AG10803 (cell line): ENCODE measurements at places on chromosomes 5 and 9.

GRCh38 chr9:105157171-105157583, 87.3 kb upstream of the SLC44A1 start:
- peak; percentile 90 for DNase-seq

GRCh38 chr5:118311103-118311819, 677.1 kb downstream of the DTWD2 start:
- no peak for DNase-seq

DNA sequence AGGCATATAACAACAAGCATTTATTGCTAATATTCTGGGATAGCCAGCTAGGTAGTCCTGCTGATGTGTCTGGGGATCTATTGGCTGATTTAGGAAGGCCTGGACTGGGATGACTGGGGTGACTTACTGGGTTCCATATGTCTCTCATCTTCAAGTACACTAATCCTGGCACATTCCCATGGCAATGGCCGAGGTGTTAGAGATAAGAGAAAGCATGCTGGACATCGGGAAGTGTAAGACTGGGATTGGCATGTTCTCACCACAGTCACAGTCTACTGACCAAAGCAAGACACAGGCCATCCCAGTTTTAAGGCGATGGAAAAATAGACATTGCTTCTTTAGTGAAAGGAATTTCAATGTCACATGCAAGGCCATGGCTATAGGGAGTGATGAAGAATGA, 29.7 kb downstream of the F2R start:
- DNase-seq, result no peak

DNA sequence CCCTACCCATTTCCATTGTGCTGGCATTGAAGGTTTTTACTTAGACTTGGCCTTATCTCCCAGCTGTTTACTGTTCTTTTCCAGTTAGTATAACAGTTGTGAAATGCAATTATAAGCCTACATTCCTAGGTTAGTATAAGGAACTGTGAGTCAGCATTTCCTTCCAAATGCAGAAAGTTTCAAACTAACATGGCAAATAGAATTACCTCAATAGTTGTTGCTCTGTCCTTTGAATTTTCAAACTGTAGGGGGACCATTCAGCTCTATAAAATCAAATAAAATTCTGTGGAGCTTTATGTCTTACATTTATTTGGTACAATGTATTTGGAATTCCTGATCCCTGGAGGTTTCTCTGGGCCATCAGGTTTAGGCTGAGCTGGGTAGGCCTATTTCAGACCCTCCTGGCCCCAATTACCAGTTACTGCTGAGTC, 47.2 kb downstream of the ARHGEF28 start:
- peak; percentile 85 for DNase-seq

- no peak for DNase-seq
Observed at GRCh38 chr9:83413367-83413766, 124.8 kb downstream of the FRMD3 start.

GRCh38 chr9:33375841-33376321, 26.5 kb downstream of the AQP7 start:
- DNase-seq, result no peak

DNA sequence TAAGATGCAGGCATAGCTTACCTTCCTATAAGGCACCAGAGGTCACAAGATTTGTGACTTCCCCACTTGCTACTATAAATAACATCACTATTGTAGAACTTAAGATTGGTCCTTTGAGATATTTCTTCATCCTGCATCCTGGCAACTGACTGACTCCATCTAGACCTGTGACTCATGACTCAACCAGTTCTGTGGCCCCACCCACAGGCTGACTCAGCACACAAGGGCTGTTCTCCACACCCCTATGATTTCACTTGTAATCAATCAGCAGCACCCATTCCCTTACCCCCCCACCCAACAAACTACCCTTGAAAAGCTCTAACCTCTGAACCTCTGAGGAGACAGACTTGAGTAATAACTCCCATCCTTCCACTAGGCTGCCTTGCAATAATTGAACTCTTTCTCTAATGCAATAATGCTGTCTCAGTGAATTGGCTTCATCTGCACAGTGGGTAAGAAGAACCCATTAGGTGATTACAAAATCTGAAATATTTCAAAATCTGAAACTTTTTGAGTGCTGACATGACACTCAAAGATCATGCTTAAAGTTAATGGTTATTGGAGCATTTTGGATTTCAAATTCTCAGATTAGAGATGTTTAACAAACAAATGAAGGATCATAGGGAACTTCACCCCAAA, 296.7 kb downstream of the ARL15 start:
- peak; percentile 91 for DNase-seq

DNA sequence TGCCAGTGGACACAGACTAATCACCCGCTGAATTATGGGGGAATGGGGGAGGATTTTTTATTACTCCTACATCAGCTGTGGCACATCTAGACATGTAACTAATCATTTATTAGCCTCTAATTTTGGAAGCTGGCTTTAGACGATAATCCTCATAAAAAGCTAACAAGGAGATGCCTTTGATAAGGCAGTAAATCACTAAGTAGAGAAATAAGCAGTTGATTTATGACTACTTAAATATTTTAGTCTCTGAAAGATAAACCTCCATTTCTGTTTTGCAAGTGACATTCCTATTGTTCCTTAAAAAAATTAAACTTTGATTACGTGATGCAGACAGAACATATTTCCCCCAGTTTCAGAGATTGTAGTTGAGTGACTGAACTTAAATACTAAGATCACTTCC, 206.4 kb upstream of the CDKN2B start:
- no peak for DNase-seq

GRCh38 chr5:62691946-62692345, 113.3 kb downstream of the LRRC70 start:
- no peak for DNase-seq

DNA sequence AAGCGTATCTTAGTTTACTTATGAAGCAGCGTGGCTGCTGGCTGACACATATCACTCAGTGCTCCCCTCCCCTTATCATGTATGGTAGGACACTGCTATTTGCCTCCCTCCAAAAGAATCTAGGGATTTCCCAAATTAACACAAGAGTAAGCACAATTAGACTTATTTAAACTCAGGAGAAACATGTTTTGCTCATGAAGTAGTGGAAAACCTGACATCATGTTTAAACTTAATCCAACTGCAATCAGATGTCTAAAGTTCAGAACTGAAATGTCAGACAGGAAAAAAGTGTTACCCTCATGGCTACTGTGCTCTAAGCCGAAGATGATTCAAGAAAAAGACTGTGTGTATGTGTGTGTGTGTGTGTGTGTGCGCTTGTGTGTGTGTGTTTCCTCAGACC, 324.1 kb upstream of the TNC start:
- DNase-seq, result peak; percentile 58

GRCh38 chr5:96388176-96388575, 44.9 kb downstream of the PCSK1 start:
- DNase-seq, result peak; percentile 9

DNA sequence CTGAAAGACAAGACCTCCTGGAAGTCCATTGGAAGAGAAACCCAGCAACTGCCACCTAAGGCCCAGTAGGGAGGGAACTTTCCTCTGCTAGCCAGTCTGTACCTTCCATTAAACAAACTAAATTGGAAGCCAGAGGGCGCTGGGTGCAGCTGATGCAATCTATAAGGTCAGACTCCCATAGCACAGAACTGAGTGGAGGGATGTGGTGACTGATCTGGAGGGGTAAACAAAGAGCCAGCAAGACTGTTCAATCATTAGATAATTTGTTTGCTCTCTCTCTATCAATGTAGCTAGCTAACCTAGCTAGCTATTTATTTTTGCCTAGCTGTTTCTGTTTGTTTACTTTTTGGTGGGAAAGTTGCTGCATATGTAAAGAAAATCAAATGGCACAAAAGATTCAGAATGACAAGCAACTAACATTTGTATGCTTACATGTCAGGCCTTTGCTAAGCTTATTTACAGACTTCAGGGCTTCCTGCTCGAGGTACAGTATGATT, 291.8 kb upstream of the DAB2 start:
- DNase-seq, result peak; percentile 44

- peak; percentile 96 for DNase-seq
Observed at GRCh38 chr9:120583958-120584369, 4.0 kb upstream of the CDK5RAP2 start.

GRCh38 chr5:170860818-170861666, 776 bp upstream of the RANBP17 start:
- no peak for DNase-seq

DNA sequence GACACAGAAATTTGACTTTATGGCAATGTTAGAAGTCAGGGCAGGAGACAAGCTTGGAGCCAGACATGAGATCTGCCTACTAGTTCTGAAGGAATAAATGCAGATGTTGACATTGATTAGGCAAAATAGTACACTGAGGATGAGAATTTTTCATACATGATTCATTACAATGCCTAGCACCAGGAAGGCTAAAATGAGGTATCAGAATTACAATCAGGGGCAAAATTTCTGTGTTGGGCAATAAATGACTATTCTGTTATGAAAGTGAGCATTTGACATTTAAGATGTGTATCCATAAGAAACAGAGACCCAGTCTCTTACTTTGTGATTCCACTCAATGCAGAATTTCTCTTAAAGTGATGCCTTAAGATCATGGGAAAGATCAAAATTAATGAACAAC, 92.4 kb upstream of the CDH10 start:
- no peak for DNase-seq

DNA sequence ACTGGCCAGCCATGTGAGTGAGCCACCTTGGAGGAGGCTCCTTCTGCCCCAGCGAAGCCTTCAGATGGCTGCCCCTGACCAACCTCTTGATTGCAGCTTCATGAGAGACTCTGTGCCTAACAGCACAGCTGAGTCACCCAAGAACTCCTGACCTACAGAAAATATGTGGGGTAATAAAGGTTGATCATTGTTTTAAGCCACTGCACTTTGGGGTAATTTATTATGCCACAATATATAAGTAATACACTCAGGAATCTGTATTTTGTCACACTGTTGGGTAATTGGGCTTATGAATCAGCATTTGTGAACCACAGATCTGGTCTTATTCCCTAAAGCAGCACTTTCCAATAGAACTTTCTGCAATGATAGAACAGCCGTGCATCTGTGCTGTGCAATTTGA, 24.4 kb upstream of the VDAC1 start:
- DNase-seq, result peak; percentile 99

DNA sequence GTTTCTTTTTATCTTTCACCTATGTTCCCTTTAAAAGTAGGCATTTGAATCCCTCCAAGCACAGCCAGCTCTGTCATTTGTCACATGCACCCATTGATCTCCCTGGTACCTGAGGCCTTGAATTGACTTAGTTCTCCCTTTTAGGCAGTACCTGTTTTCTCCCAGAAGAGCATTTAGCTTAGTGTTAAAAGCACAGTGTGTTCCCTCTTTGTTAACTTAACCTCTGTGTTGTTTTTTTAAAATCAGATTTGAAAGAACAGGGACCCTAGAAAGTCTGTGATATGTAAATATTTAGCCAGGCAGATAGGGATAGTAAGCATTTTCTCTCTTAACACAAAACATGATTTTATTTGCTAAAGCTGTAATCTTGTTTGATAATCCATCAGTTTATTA, 113.8 kb upstream of the SPATA31D4 start:
- DNase-seq, result no peak

DNA sequence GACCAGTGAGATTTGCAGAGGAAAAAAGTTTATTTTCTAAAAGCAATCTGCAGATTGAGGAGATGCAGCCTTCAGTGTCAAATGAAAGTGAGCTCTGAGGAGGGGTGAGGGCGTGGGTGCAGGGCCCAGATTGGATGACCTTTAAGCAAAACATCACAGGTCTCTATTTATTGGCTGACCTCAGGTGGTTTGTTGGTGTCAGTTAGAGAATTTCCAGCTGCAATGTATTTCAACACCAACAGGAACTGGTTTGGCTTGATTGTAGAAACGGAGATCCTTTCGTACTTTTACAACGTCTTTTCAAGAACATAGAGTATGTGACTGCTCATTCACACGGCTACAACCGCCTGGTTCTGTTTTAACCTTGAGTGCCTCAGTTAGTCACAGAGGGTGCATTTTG, 1069.1 kb downstream of the EFNA5 start:
- DNase-seq, result no peak

GRCh38 chr9:79600466-79600865, 28.7 kb downstream of the TLE4 start:
- DNase-seq, result no peak

- DNase-seq, result no peak
Observed at GRCh38 chr9:16043756-16044578, 491.1 kb downstream of the CCDC171 start.

- peak; percentile 86 for DNase-seq
Observed at GRCh38 chr9:18720691-18721090, 246.7 kb downstream of the ADAMTSL1 start.

DNA sequence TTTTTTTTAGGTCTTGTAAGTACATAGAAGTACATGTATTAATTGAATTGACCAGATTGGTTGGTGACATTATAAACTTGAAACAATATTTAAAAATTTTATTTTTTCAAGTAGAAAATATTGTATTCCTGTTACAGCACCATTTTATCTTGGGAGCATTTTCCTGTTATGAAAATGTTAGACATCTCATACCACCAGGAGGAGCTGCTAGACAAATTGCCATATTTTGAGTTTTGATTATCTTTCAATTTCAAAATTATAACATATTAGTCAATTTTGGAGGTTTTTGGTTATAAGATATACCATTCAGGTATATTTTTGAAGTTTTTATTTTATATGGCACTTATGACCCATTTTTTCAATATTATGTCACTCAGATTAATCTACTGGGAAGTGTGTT, 84.4 kb downstream of the CNTLN start:
- peak; percentile 1 for DNase-seq

DNA sequence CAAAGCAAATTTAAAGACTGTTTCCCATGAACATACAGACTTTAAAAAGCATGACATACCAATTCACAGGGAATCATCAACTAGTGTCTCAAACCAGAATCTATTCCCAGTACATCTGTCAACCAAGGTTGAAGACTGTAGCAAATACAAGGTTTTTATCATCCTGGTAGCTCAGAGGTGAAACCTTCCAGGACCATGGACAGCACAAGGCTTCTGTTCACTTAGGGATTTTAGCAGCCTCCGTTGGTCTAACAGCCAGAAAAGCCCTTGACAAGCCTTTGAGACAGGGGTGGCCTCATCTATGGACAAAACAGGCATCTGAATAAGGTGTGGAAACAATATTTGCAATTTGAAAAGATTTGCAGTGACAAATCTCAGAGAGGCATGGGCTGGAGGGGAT, 119.0 kb downstream of the TRIM32 start:
- DNase-seq, result peak; percentile 7

DNA sequence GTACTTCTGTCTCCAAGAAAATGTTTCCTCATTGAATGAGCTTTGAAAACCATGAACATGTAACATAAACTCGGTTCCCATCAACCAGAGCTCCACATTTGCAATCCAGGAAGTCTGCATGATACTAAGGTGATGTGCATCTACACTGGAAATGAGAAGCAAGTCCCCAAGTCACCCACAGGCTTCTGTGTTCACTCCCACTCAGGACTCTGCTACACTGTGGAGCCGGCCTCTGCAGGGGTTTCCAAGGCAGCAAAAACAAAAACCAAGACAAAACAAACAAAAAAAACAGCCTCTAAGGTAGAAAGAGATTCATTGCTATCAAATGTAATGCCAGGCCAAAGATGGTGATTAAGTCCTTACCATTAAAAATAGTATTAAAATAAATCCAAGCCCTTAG, 593.7 kb downstream of the IRX1 start:
- no peak for DNase-seq

GRCh38 chr9:122261469-122261881, 3.2 kb downstream of the RBM18 start:
- DNase-seq, result peak; percentile 82
